ENCODE measurements at places on chromosomes 3 and 15.

DNA sequence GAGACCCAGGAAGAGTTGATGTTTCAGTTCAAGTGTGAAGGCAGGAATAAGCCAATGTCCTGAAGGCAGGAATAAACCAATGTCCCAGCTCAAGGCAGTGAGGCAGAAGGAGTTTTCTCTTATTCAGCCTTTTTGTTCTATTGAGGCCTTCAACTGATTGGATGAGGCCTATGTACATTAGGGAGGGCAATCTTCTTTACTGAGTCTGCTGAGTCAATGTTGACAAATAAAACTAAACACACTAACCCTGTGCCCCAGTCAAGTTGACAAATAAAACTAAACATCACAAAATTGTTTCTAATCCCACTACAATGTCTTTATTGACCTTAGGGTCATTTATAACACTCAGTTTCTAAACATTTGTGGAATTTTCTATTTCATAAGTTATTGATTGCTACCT, 100.0 kb downstream of the CACNA2D3 start:
- DNase-seq = no peak

GRCh38 chr15:100111125-100112060, 230.4 kb downstream of the ADAMTS17 start:
- peak; percentile 85 for DNase-seq

GRCh38 chr3:171142985-171143384, 116.5 kb upstream of the SLC2A2 start:
- no peak for DNase-seq

- DNase-seq = no peak
Observed at GRCh38 chr3:147737376-147737775, 328.2 kb downstream of the ZIC1 start.

Measured in Jurkat, Clone E6-1 (cell line).